ENCODE measurements at places on chromosomes 3 and 15.

GRCh38 chr3:183306798-183307671, 54.0 kb downstream of the B3GNT5 start:
- DNase-seq: peak; percentile 26

- DNase-seq: no peak
Observed at GRCh38 chr3:188064831-188065493, 89.0 kb upstream of the LPP start.

DNA sequence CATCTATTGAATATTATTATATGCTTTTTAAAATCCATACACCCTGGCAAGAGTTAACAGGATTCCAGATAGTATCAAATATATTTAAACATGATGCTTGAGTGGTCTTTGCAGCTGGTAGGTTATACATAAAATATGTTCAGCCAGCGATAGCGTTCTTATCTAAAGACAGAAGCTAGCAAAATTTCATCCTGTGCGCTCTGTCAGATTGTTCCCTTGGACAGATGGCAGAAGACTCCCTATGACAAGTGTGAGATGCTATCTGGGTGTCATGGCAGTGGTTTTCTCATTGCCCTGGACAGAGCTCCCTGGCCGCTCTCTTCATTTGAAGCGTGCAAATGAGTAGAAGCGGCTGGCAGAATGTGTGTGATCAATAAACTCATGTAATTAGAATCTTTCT, 175.2 kb upstream of the SOX14 start:
- no peak for DNase-seq

DNA sequence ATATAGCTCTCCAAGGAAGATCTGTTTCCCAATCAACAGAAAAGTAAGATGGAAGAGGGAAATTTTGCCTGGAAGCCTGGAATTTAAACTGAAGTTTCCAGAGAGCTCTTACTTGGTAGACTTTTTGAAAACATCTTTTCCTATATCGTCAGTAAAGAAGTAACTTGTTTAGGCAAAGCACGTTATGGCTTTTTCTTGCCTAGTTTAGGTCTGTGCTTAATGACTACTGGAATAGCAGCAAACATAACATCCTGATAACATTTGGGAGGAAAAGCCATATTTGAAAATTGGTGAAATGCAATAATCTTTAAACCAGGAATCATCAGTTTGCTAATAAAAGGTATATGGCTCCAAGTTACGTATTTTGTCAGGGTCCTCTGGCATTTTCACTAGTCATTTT, 160.4 kb upstream of the CGNL1 start:
- no peak for DNase-seq

DNA sequence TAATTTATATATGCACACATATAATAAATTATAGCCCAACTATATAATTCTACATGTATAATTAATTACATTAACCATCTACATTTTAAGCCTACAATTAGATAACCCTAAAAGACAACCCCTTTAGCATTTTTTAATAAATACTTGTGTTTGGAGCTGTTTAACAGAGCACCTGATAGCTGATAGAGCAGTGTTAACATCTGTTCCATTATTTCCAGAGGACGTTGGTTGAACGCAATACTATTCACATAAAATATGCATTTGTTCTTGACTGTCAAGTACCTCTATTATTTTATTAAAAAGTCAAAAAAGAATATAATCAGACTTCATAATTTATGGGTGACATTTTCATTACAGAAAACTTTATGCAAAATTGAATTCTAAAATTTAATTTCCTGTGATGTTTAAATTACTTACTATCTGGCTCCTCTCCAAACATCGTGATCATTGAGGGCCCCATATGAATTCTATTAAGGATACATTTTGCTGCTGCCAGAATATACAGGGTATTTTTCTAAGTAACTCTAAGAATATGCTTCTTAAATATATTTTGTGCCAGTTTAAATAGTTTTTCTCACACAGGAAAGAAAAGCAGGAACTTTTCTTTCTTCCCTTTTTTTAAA, 234.3 kb downstream of the SHOX2 start:
- no peak for DNase-seq

GRCh38 chr3:8784676-8785435, 15.4 kb upstream of the OXTR start:
- peak; percentile 7 for DNase-seq

- DNase-seq: no peak
Observed at GRCh38 chr15:68154923-68155559, 50.1 kb downstream of the CALML4 start.
